Natural killer cell treated with Interleukin-12 subunit alpha and Interleukin-12 subunit beta and Interleukin-15 and Interleukin-18, amount 100 ng/mL, for 72 hours (primary cell): ENCODE measurements at places on chromosomes 11 and 22. TPM values are rescaled to one million over a fixed set of nuclear protein-coding genes. Genes with fewer than 3 reads are reported as not detected.

- no peak for DNase-seq
These were observed 4.6 kb downstream of the HMBS start for GRCh38 chr11:119089319-119089718.

DNA sequence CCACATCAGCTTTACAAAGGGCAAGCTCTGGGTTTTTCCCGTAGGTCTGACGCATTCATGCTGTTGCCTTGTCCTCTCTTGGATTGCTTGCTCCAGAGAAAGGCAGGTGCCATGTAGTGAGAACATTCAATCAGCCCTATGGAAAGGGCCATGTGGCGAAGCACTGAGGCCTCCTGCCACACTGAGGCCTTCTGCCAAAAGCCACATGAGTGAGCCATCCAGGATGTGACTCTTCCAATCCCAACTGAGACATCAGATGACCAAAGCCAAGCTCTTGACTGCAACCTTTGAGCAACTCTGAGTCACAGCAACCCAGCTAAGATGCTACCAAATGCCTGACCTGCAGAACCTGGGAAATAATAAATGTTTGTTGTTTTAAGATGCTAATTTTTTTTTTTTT lies 9.0 kb upstream of the PANX3 start:
- no peak for DNase-seq

- DNase-seq, result no peak
These were observed 3.9 kb upstream of the AMBRA1 start for GRCh38 chr11:46597609-46598219.

DNA sequence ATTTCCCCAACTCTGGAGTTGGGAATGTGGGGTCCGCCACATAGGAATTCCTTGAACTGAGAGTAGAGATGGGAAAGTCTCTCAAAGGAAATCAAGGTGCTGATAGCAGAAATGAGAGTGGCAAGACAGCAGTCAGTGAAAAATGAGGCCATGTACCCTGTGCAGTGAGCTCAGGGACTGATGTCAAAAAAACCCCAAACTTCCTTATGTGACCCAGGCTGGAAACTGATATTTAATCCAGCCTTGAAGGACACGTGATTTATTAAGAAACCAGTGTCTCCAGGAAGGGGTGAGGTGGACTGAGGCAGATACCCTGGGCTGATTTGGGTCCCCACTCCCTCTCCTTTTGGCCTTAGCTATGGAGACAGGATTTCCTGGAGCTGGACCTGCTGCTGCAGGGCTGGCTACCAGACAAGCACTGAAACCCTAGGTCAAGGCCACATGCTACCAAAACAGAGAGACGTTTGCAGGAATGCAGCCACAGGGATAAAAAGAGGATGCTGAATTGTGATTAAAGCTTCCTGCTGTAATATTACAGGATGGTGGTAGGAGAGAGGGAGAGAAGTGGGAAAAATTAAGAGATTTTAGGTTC lies 25.3 kb upstream of the FCHSD2 start:
- no peak for DNase-seq

The KDM4E gene
- not detected for total RNA-seq

The MRGPRX4 gene
- total RNA-seq, result not detected

The LPXN gene
- 239 TPM for total RNA-seq

The TRIM22 gene
- 144 TPM for total RNA-seq
